ENCODE measurements at places on chromosomes 11 and 22.

- DNase-seq = no peak
Observed at GRCh38 chr11:87778357-87778756, 396.9 kb downstream of the RAB38 start.

- DNase-seq = peak; percentile 61
Observed at GRCh38 chr11:47185305-47186075, 744 bp downstream of the PACSIN3 start.

GRCh38 chr22:43326331-43327156 lies 16.6 kb downstream of the SCUBE1 start:
- DNase-seq = no peak

DNA sequence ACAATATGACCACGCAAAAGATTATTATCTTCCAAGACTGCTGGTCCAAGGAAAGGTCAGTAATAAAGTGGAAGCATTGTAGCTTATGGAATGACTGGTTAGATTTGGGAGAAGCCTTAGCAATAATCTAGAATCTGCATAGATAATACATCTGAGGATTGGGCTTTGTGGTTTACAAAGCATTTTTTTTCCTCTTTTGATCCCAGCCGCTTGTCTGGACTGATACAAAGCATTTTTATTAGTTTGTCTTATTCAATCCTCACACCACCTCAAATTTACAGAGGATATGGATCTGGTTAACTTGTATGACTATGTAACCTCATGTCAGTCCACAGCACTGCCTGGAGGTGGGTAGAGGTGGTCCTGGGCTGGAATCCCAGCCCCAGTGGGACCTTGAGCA lies 990 bp upstream of the THRSP start:
- no peak for DNase-seq

GRCh38 chr11:103586756-103587155 lies 449.7 kb upstream of the DDI1 start:
- DNase-seq = no peak

GRCh38 chr22:23102776-23103175 lies 32.5 kb downstream of the GNAZ start:
- DNase-seq = no peak

GRCh38 chr11:14546672-14547071 lies 26.5 kb upstream of the PSMA1 start:
- DNase-seq = no peak

GRCh38 chr11:78607696-78608095 lies 33.0 kb upstream of the NARS2 start:
- no peak for DNase-seq

DNA sequence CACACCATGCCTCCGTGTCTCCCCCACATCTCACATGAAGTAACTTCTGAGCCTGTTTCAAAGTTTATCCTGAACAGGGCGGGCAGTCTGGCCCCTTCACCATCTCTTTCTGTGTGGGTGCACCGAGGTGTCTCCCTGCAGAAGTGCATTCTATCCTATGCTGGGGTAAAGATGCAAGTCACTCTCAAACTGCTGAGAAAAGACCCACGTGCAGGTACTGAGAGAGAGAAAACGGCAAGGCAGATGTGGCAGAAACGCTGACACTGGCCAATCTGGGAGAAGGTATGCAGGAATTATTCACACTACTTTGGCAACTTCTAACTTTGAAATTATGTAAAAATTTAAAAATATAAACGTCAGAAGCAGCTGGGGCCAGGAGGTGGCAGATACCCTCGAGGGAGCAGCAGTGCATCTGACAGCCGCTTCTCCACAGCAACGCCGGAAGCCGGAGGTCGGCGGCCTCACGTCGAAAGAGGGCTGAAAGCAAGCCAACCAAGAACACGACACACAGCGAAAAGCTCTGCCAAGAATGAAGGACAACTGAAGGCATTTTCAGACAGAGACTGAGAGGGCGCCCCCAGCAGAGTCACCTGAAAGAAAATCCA lies 34.2 kb upstream of the MOB2 start:
- DNase-seq = no peak

DNA sequence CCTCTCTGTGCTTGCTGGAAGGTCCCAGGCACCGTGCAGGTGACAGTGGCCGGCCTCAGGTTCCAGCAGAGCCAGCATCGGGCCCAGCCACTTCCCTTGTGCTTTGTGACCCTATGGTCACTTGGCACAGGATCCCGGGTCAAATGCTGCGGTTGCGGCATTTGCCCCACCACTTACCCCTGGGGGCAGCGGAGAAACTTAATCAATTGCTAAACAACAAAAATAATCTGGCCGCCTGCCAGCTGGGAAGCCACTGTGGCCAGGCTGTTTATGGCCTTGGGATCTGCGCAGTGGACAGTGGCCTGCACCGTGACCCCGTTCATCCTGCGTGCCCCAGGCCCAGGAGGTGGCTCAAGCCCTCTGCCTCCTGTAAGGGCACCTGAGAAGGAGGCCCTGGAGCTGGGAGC lies 65.0 kb downstream of the LRP5 start:
- no peak for DNase-seq

DNA sequence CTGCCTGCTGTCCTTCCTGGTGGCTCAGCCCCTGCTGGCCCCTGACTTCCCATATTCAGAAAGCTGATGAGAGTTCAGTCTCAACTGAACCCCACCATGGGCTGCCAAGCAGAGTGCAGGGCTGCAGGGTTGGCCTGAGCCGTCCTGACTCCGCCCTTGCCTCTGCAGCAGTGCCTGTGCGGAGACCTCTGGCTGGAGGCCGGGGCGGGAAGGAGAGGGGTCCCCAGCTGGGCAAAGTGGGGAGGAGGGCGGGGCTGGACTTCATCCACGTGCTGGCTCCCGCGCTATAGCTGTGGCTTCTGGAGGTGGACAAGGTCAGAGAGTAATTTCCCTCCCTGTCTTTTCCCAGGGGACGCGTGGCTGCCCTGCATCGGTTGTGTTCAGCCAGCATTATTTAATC lies 13.6 kb downstream of the GLB1L3 start:
- DNase-seq = no peak

DNA sequence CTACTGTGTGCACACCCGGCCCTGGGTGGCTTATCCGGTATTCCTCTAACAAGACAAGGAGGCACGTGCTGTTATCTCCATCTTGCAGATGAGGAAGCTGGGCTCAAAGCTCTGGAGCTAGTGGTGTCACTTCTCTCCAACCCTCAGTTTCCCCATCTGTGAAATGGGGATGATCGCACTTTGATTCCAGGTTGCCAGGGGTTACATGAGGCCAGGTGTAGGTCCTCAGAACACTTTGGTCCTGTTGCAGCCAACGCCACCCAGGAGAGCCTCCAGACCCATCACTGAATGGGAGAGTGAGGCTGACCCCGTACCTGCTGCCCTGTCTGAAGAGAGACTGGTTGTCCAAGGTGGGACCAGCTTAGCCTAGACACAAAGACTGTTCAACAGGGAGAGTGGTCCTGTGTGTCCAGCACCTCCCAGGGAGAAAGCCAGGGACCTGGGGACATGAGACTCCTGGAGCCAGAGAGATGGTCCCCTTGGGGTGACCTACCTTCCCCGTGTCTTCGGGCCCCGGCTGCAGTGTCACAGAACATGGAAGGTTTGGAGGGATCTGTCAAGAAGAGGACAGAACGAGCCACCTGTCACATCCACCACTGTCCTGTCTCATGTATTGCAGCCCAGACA lies 41.0 kb downstream of the TPBGL start:
- no peak for DNase-seq

DNA sequence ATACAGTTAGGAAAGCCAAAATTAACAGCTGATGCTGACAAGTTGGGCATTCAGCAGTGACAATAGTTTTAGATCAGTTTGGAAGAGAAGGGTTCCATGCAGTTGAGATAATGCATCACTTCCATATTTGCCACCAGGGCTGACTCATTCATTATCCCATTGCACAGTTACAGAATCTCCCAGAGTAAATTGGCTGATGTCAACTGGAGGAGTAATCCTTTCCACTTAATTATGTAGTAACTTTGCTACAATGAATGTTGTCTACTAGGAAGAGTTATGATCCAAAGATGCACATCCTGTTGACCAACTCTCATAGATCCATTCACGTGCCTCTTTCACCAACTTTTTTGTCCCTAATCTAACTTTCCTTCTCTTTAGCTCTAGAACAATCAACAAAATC lies 123.3 kb upstream of the LUZP2 start:
- no peak for DNase-seq

DNA sequence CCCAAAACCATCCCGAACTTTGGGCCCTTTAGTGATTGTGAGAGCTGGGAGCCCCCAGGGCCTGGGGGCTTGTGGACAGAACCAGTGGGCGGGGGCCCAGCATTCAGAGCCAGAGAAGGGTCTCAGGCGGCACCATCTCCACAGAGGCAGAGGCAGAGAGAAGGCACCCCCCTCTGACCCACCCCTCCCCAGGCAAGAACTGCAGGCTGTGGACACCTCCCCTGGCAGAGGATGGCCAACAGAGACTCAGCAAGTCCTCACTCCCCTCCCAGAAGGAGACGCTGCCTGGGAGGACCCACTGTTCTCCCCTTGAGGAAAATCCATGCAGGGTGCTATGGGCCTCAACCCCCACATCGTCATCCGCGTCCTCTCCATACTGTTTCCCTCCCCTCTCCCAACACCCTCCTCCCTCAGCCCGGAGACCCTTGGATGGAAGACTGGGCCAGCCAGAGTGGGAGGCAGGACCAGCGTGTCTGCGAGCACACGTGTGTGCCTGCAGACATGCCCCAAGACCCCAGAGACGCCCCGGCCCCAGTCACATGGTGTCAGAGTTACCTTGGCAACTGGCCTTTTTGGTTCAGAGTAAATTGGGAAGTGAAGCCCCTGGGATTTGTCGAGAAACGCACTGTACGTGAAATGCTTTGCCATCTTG lies 42.6 kb downstream of the KCNC1 start:
- no peak for DNase-seq

- no peak for DNase-seq
Observed at GRCh38 chr11:123145220-123145619, 49.8 kb downstream of the CLMP start.

GRCh38 chr11:95792200-95792599 lies 1.9 kb downstream of the CEP57 start:
- no peak for DNase-seq

DNA sequence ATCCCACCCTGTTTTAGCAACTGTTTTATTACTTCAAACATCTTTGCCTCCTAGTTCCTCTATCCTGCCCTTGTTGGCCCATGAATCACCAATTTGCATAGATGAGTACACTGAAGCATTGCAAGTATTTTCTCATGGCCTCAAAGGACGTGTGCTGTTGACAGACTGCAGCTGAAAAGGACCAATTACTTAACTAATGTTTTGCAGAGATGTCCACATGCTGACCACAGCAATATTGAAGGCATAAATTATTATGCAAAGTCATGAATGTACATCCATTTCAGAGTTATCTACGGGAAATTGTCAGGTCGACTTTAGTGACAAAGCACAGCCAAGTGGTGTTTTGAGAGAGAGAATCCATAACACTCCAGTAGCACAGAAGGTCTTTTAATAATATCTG lies 64.8 kb downstream of the CADM1 start:
- DNase-seq = no peak

- no peak for DNase-seq
Observed at GRCh38 chr11:112121981-112122615, 35.4 kb downstream of the SDHD start.

DNA sequence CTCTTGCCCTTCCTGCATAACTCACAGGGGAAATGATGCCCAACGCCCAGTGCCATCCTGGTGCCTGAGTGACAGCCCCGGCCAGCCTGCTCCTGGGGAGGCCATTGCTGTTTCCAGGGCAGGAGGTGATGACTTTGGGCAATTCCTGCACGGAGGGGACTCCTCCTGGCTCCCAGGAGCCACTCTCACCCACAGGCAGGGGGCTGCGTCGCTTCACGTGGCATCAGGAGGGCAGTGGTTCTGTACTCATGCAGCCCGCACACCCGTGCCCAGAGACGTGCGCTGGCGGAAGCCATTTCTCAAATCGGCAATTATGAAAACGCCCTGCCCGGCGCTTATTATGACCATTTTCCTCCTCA lies 272.3 kb downstream of the CTTN start:
- DNase-seq = no peak

- DNase-seq = peak; percentile 75
Observed at GRCh38 chr22:46739094-46739870, 1.2 kb upstream of the CERK start.

DNA sequence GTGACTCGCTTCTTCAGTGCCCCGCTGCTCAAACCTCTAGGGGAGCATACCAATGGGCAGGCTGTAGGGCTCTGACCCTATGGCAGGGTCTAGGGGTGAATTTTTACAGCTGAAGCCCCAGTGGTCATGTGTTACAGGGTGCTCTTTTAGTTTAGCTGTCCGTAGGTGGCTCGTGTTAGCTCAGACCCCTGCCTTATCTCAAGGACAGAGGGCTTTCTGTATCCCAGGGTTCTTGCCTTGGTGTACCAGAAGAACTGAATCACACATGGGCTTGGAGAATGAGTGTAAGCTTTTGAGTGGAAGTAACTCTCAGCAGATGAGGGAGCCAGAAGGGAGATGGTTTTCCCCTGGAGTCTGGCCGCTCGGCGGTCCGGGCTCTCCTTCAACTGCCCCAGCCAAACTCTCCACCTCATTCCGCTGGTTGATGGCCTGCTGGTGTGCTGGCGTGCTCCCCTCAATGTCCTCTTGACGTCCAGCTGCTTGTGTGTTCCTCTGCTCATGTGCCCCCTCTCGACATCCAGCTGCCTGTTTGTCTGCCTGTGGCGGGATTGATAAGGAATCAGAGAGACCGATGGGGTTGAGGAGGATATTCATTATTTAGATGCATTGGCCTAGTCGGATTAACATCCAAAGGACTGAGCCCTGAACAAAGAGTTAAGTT lies 37.5 kb downstream of the BIRC2 start:
- no peak for DNase-seq

DNA sequence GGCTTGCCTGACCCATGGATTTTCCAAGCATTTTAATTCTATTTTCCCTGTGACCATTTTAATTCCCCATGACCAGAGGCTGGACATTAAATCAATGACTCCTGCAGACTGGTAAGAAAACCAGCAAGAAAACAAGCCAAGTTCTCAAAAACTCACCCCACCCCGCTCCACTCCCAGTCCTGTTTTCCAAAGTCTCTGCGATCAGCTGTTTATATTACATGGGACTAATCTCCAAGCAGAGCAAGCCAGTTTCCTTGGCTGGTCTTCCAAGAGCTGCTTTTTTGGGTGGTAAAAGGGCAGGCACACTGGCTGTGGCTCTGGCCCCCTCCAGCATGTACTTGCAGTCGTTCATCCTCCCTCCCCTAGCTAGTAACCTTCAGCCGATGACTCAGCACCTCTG lies 97.9 kb downstream of the RRAS2 start:
- DNase-seq = no peak

- DNase-seq = no peak
Observed at GRCh38 chr11:6735306-6735705, 36.5 kb downstream of the OR2AG2 start.

GRCh38 chr22:27391092-27391770 lies 410.3 kb downstream of the MN1 start:
- no peak for DNase-seq

- DNase-seq = no peak
Observed at GRCh38 chr11:7910286-7910788, 20.7 kb downstream of the OR10A6 start.
